ENCODE measurements at places on chromosomes 12 and 14.

DNA sequence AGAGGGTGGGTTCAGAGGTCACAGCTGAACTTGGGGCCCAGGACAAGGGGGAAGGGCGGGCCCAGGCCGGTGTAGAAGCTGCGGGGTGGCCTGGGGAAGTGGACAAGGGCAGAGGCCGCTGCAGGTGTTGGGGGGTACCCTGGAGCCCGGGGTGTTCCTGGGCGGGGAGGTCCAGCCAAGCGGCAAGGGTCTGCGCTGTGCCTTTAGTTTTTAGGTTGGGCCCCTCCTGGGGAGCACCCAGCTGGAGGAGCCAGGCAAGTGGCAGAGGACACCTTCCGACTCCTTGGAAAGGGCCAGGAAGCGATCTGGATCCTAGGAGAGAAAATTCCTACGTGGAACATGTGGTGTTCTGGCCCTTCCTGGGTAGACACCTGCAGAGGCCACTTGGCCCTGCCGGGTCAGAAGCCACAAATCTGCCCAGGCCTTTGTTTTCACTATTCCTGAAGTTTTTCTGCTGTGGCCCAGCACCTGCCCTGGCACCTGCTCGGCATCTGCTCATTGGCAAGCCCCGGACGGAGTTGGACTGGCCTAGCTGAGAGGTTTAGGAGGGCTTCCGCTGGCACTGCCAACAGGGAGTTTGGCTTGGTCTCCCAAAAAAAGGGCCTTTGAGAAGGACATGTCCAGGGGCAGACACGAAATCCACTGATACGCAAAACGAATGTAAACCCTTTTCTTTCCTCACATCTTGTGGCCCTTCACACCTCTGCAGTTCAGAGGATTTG lies 61.1 kb downstream of the SMUG1 start:
- no peak for DNase-seq

DNA sequence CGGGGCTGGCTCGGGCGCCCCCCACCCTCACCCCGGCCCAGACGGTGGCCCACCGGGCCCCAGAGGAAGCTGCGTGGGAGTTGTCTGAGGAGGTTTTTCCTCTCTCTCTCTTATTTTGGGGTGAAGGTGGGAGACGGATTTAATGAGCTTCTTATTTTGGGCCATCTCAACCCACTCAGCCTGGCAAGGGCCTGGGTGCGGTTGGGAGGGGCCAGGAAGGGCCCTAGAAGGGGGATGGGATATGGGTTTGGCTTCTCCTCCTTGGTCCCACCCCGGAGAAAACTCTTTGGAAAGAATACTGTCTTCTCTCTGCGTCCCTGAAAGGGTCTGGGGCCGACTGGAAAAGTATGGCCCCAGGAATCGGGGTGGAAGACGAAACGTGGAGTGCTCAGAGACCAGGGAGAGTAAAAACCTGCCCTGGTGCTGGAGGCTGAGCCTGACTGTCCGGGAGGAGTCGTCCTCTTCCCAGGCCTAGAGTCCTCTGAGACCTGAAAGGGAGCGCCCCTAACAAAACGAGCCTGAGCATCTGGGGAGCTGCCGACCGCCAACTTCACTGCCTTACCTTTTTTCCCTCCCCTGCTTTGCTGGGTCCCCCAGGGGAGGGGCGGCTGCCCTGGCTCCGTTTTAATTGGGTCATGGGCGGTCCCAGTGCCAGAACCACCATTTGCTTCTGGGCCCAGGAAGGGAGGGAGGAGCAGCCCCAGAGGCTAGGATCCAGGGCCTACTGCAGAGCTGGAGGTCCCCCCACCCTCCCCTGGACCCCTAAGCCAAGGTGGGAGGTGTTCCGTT lies 1.6 kb downstream of the MMP14 start:
- peak; percentile 69 for DNase-seq

DNA sequence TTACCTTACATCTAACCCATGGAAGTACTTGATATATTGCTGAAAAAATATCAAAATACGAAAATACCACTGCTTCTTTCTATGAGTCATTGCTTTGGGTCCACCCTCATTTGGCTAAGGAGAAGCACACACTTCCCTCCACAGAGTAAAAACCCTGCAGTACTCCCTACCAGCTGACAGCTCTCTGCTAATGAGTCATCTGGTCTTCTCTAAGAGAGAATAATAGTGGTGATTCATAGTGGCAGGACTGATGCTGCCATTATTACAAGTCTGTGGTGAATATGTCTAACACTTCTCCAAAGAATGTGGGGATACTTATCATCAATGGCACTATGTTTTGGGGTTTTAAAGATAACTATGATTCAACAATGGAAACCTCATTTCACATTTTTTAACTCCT lies 90.7 kb downstream of the PPFIA2 start:
- DNase-seq, result peak; percentile 54

- no peak for DNase-seq
These were observed 448.0 kb downstream of the SLC6A15 start for GRCh38 chr12:84464616-84465015.

DNA sequence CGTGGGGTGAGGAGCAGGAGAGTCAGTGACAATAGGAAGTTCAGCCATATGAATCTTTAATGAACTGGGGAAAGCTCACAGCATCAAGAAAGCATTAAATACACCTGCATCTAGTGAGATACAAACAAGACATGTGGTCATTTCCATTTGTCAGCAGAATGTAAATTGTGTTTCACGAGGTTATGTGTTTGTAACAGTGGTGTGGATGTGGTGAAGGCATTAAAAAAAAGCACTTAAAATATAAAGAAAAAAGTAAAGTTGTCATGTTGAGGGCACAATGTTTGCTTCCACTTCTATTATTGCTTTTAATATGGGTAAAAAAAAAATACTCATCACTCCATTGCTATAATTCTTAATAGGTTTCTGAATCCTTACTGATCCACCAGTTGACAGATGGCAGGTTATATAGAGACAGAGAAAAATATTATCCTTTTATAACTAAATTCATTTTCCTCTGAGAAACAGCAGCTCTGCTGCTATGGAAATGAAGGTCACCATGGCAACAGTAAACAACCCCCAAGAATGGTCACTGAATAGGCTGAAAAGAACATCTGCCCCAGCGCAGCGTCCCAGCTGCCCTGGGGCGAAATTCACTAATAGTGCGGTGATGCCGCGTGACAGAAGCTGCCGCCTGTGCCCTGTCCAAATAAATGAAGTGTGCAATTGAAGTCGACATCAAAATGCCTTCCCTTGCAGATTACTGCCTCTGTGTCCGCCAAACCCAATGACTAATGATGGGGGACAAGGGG lies 226.1 kb downstream of the FOXN3 start:
- DNase-seq, result no peak

DNA sequence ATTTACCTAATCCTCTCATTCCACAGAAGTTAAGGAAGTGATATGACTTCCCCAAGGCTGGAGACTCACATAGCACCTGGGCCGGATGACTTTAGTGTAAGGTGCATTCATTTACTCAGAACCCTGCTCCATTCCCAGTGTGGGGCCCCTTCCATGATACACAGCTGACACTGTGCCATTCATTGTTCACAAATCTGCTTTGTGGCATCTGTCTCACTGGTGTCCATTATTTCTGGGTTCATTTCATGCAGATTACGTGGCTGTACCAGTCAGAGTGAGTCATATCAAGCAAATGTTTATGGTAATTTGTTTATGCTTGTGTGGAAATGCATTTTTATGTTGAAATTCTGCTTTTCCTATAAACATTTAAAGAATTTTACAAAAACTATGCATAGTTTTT lies 5.2 kb downstream of the ANO4 start:
- DNase-seq, result peak; percentile 40

- DNase-seq, result peak; percentile 54
These were observed 32.1 kb downstream of the PPFIBP1 start for GRCh38 chr12:27555925-27556778.

- DNase-seq, result no peak
These were observed 62.8 kb downstream of the BEGAIN start for GRCh38 chr14:100524233-100524932.

DNA sequence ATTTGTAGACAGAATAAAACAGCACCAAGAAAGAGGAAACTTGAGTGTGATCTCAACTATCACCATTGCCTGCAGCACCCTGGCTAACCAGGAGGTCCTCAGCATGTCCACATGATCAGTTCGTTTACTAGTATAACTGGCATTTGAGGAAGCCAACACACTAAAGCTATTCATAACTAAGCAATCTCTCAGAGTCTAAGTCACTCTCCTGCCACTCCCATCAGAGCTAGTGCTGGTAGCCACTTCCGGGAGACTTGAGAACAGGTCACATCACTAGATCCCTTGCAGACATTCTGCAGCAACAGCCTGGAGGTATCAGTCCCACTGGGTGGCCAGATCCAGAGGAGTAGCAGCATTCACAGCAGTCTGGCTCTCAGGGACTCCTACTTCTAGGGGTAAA lies 352.9 kb upstream of the OR4E1 start:
- no peak for DNase-seq

DNA sequence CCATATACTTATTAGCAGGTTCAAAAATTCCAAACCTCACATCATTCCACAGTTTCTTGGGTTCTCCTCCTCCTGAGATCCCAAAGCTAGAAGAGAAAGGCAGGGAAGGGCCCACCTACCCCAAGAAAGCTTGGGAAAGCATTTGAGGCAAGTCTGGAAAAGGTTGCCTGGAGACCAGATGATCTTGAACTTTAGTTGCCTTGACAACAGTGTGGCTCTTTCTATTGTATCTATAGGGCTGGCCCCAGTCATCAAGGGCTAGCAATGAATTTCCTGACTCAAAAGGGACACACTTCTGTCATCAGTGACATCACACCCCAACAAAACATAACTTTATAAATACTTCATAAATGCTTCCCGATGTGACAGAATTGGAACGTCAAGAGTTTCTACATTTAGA lies 40.0 kb downstream of the ZFYVE1 start:
- no peak for DNase-seq

DNA sequence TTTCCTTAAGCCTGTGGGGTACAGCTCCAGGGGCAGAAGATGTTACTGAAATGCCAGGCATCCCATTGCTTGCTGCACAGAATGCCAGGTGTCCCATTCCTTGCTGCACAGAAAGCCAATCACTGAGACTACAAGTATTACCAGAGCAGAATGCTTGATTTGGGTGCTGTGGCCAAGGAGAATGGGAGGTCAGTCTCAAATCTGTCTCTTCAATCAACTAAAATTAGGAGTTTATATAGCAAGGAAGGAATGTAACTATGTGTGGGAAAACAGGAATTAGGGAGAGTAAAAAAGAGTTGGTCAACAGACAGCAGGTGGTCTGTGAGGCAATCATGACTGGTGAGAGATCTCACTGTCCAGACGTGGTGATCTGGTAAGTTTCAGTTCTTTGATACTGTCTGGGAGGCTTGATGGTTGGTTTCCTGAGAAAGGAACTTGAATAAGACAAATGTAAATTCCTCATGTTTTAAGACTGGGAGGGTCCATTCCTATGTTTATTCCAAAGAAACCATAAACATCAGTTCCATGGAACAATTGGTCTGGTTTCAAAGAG lies 31.2 kb upstream of the VASH1 start:
- DNase-seq, result no peak

- DNase-seq, result peak; percentile 81
These were observed 75.5 kb downstream of the SYNE3 start for GRCh38 chr14:95440951-95441350.

Measured in adipocyte (in vitro differentiated cells).